Natural killer cell (primary cell): ENCODE measurements at places on chromosomes 16 and 17. TPM values are rescaled to one million over a fixed set of nuclear protein-coding genes. Genes with fewer than 3 reads are reported as not detected.

CFAP97D1 gene
- not detected for total RNA-seq

CD300LG gene
- not detected for total RNA-seq

SLC5A10 gene
- total RNA-seq = not detected

DNAJC7 gene
- 149 TPM for total RNA-seq

TVP23A gene
- total RNA-seq = not detected

PRSS8 gene
- not detected for total RNA-seq

NOD2 gene
- total RNA-seq = 2.8 TPM

SCRN2 gene
- 35.7 TPM for total RNA-seq

USP6 gene
- total RNA-seq = 0.07 TPM

NOL3 gene
- 1.3 TPM for total RNA-seq

KRTAP4-5 gene
- not detected for total RNA-seq

PLD2 gene
- 20.8 TPM for total RNA-seq

HCRT gene
- total RNA-seq = not detected

GPR179 gene
- total RNA-seq = not detected

PCGF2 gene
- not detected for total RNA-seq

ICAM2 gene
- total RNA-seq = 91.0 TPM

KRT32 gene
- not detected for total RNA-seq

NOG gene
- 0.19 TPM for total RNA-seq

NPIPA3 gene
- total RNA-seq = not detected

PERCC1 gene
- total RNA-seq = 0.83 TPM

KRT39 gene
- not detected for total RNA-seq

CES5A gene
- total RNA-seq = not detected

CTRL gene
- 15.0 TPM for total RNA-seq

HOXB9 gene
- 0.18 TPM for total RNA-seq

NQO1 gene
- 4.5 TPM for total RNA-seq

PLCG2 gene
- total RNA-seq = 298 TPM

SLC47A1 gene
- total RNA-seq = 1.3 TPM

VPS25 gene
- total RNA-seq = 41.5 TPM
